Activated T-cell treated with anti-CD3 and anti-CD28 coated beads for 1 hour (primary cell): ENCODE measurements at places on chromosomes 1 and 21.
A peak's percentile ranks its signal among the peaks of the same experiment; 100 is the strongest.

DNA sequence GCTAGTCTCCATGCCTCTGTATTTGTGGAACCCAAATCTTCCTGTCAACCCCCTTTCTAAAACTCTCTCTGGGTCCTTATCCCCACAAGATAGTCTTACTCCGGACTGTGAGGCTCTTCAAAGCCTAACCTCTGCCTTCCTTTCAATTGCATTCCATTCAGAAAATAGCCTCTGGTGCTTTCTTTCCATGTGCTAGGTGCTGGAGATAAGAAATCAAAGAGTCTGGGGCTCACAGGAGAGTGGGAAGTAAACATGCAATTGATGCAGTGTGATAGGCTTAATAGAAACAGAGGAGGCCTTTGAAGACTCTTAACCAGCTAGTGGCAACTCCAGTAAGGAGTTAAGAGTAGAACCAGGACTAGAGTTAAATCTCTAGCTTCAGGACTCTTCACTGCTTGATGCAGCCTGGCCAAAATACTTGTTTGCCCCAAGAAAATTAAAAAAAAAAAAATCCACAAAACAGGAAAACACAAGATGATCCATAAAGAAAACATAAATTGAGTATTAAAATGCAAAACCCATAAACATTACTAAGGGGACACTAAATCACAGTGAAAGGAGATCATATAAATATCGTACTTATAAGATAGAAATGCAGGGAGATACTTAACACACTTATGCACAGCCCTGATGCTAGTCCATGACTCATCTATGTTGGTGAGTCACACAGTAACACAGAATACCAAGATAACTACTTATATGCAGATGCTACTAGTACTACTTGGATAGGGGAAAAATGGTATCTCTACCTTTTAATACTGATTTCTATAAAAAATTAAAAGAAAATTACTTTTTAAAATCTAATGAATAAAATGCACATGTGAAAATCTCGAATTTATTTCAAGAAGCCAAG lies 341.5 kb downstream of the KCNH1 start:
- no peak for DNase-seq

DNA sequence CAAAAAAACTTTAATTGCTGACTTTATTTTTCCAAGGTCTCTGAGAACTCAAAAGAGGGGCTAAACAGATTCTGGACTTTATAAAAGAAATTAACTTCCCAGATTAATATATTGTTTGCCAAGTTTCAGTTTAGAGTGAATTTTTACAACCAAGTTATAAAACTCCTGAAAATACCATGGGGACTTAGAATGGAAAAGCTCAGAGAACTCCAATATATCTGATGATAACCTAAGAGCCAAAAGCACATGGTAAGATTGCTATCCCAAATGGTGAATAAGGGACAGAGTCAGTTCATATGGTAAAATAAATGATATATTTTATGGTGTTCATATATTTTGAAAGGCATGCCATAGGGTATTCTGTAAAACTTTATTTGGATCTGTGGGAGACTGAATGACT lies 470.9 kb downstream of the TTLL7 start:
- no peak for DNase-seq

- DNase-seq, result no peak
These were observed 28.9 kb downstream of the RNF2 start for GRCh38 chr1:185074307-185074706.

DNA sequence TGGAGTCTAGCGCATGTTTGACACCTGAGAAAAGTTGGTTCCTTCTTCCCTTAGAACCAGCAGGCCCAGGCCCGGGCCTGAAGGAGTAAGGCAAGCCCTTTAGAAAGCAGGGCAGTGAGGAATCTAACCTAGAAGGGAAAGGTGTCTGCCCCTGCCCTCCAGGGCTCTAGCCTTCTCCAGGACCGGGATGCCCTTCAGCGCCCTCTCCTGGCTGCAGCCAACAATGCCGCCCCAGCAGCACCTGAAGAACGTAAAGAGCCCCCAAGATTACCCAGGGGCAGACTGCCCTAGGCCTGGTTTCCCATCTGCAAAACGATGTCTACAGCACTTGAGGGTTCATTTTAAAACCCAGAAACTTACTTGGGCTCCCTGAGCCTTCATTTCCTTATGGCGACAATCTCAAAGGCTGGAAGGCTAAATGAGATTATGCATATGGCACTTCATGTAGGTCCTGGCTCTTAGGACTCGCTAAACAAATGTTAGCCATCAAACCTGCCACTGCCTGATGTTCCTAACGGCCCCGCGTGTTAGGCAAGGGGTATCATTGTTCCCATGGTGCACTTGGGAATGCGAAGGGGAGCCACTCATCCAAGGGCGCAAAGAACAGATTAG lies 106.7 kb upstream of the KLHDC7A start:
- DNase-seq, result no peak

- DNase-seq, result no peak
These were observed 123.8 kb downstream of the OSBPL9 start for GRCh38 chr1:51740652-51741051.

DNA sequence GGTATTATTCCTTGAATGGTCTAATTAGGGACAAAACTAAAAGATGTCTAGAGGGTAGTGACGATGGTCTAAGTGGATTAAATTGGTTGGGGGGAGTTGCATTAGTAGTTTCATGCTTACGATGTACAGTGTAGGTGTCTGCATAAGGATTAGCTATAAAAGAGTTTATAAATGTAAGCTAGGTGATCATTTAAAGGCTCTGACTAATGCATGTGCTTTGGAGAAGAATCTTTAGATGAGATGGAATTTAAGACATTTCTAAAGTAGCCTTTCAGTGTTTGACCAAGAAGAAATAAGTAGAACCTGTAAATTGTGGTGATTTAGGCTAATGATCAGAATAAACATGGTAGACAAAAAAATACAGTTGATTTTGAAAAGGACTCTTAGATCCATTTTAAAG lies 7.4 kb downstream of the SYT14 start:
- no peak for DNase-seq

DNA sequence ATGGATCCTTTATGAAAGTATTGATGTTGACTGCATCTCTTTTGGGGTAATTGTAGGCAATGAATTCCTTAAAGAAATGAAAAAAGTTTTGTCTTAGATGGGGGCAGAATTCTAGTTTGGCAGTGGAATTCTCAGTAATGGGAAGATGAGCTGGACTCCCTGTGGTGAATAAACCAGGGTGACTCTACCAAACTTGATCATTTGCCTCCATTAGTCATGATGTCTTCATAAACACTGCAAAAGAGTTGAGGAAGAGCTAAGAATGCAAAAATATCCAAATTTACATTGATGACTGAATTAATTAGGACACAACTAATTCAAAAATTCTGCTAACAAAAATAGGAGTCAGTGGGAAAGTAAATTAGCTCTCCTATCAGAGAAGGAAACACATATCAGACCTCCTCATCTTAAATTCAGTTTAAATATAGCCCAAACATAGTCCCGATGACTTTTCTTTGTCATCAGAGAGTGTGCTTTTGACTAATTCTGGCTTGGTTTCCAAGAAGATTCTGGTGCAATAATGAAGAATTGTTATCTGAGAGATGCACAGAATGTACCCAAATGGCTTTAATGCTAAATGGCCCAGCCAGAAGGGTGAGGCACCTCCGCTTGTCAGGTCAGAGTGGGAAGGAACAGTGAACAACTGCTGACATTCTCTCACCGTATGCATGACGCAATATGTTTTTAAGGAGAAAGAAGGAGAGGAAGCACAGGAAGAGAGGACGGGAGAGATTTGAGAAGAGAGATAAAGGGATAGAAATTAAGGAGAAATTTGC lies 525.1 kb downstream of the LMO4 start:
- no peak for DNase-seq

DNA sequence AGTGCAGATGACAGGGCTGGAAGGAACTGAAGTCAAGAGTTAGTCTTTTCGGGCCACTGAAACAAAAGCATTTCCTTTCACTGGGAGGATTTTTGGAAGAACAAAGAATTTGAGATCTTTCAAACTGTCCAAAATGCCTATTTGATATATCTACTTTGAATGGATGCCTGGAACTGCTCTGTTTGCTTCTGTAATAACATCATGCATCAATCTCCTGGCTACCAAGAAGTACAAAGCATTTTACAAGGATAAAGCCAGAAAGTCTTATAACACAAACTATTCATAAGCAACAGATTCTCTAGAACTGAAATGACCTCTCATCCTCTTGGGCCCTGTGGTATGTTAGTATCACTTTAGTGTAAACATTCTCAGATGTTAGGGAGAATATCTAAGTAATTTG lies 18.2 kb upstream of the RHOU start:
- no peak for DNase-seq

DNA sequence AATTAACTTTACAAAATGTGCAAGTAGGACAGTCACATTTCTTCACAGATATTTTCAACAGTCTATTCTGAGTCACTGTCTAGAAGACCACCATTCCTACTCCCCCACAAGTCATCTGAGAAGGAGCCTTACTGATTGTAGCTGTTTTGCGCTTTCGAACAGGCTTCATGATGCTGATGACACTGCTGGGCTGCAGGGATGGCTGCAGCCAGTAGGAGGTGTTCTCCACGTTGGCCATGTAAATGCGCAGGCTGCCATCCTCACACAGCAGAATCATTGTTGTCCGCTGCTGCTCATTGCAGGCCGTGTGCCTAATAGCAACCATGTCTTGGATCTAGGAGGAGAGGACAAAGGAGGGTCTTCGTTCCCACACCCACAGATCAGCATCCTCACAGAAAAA lies 56.9 kb downstream of the UBR4 start:
- DNase-seq, result no peak

DNA sequence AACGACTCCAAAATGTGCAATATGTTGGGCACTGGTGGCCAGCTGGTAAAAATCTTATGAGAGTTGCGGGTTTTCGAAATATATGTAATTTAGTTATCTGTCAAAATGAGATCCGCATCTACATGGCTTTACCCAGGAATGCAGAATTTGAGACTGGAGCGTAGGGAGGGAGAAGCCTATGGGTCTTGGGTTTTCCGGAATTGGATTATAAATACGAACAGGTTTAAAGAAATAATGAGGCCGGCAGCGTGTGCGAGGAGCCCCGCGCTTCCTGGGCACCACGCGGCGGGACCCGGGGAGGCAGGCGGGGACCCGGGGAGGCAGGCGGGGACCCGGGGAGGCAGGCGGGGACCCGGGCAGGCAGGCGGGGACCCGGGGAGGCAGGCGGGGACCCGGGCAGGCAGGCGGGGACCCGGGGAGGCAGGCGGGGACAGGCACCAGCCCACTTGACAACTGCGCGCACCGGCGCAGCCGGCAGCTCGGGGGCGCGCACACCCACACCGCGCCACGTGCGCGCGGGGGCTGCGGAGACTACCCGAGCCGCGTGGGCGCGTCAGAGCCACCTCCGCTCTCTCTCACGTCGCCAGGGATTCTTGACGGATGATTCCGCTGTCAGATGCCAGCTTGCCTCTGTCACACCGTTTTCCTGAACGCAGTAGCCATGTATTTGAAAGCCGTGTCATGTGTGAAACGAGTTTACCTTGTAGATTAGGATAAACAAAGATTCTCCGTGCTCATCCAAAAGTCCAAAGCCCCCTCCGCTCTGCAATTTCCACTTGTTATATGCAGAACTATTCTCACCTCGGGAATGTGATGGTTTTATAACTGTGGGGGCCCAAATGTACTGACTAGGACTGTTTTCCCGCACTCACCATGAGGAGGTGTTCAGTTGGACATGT lies 54.3 kb upstream of the HNRNPU start:
- peak; percentile 56 for DNase-seq

- DNase-seq, result no peak
These were observed 26.6 kb downstream of the NIBAN1 start for GRCh38 chr1:184947497-184948256.

DNA sequence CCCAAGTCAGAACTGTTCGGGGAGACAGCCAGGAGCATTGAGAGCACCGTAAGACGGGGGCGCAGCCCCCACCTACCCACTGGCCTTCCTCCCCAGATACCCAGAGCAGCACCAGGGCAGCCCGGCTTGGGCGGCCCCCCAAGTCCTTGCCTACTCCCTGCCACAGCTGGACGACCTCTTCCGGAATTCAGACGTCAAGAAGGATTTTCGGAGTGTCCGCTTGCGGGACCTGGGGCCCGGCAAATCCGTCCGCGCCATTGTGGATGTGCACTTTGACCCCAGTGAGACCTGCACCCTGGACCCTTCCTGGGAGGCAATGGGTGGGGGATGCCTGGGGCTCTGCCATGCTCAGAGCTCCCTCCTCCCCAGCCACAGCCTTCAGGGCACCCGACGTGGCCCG lies 26.7 kb downstream of the RNF223 start:
- DNase-seq, result no peak

DNA sequence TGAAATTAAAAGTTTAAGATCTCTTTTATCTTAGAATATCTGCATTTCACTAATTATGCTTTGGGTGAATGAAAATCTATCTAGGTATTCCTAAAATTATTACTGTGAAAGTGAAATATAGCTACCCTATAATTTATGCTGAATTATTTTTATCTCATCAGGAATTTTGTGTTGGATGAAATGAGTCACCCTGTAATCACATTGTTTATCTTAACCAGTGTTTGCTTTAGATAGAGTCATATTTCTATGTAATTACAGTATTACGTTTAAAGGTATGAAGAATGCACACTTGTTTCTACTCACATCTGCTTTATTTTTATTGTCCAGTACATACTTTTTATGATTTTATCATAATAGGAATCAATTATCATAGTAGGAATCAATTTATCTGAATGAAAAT lies 249.2 kb downstream of the NCAM2 start:
- DNase-seq, result no peak

- DNase-seq, result no peak
These were observed 47.6 kb upstream of the ATF3 start for GRCh38 chr1:212560933-212561460.

- no peak for DNase-seq
These were observed 468 bp upstream of the ABCA4 start for GRCh38 chr1:94121411-94121821.

DNA sequence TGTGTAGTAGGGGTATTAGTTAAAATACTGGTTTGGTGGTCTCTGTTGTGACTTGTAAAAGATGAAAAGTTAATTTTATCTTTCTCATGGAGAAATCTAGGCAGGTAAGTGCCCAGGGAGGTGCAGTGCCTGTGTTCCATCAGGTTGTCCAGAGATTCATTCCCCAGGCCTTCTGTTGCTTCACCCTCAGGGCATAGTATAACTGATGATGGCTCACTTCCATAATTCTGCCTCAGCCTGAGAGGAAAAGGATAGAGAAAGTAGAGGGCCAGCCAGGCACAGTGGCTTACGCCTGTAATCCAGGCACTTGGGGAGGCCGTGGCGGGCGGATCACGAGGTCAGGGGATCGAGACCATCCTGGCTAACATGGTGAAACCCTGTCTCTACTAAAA lies 153.9 kb downstream of the FMN2 start:
- no peak for DNase-seq
